ENCODE measurements at places on chromosomes 3 and 15.

DNA sequence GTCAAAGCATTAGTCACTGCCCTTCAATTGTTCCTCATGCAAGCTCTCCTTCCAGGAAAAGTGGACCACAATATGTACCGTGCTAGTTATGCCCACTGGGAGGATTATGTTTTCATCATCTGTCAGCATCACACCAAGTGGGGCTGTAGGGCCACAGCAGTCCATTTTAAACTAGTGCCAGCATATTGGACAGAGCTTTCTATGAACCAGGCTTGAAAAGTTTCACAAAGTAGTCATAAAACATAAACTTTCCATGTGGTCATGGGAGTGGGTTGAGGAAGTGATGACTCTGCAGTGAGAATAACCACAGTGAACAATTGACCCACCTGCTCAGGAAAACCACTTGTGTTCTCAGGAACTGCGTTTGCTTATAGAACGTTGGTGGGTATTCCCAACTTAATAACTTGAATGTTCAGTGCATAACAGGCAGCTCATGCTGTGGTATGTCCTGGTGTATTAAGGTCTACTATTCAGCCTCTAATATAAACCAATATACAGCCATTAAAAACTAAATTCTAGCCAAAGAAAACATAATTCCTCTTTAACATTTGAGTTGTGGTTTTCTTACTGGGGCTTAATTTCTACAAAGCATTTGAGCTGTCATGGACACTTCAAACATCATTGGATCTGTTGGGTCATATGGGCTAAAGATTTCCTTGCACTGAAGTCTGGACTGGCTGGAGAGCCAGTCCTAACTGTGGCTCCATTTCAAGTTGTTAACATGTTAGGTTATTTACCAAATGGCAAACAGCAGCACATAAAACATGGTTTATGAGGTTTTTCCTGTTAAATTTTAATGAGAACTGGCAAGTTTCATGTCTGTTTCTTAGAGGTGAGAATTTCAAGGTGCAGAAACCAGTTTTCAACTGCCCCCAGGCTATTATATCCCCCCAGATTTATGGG is 274.1 kb downstream of the OTOL1 start:
- no peak for DNase-seq

- DNase-seq, result no peak
Measured at GRCh38 chr3:64806668-64807605, 119.1 kb upstream of the ADAMTS9 start.

DNA sequence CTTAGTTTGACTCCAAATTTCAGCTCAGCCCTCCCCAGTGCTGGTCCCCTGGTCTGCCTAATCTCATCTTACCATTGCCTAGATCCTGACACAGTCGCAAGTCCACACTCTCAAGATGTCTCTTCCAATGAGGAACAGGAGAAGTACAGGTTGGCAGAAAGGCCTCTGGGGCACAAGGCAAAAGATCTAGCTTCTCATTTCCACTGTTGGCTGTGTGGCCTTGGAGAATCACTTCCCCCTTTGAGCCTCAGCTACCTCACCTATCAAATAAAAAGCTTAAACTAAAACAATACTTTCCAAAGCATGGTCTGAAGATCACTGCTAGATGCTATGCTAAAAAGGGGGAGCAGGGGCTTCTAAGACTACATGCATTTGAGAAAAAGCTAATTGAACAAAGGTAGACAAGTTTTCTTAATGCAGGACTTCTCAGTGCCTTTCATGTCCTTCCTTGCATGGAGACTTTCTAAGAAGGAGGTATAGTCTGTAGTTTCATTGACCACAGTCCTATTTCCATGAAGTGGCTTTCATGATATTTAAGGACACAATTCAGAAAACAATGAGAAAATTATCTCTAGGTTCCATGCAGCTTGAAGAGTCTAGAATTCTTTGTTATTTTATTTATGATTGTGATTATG is 118.0 kb upstream of the RAD18 start:
- no peak for DNase-seq

- no peak for DNase-seq
Measured at GRCh38 chr3:159928666-159929065, 60.0 kb upstream of the IL12A start.

- no peak for DNase-seq
Measured at GRCh38 chr3:106006571-106006970, 137.8 kb upstream of the CBLB start.

GRCh38 chr15:73732930-73733329 is 20.2 kb downstream of the INSYN1 start:
- DNase-seq, result no peak
